ENCODE measurements at places on chromosomes 5 and 9. TPM values are rescaled to one million over a fixed set of nuclear protein-coding genes. Genes with fewer than 3 reads are reported as not detected.

The FOXI1 gene
- total RNA-seq = not detected

The OTP gene
- total RNA-seq = not detected

The SLC36A1 gene
- 44.2 TPM for total RNA-seq

The CPLANE1 gene
- total RNA-seq = 49.7 TPM

The SHISAL2B gene
- not detected for total RNA-seq

The LURAP1L gene
- 37.9 TPM for total RNA-seq

All from dorsolateral prefrontal cortex (tissue), 122 donors.